ENCODE measurements at places on chromosomes 3 and 15.

DNA sequence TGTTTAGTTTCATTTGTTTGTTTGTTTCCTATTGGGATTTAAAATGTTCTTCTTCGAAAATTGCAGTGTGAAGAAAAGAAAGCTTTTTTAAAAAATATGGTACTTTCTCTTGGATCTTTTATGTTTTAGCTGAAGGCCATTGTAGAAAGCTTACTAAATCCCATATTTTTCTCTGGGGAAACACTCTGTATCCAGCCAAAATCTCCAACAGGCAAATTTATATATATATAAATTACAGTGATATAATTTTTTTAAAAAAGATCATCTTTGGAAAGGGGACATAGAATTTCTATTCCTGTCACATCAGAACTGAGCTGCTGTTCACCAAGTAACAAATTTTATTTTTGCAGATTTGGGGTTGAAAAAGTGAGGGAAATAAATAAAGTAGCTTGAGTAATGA, 19.6 kb upstream of the EPHA3 start:
- DNase-seq: no peak

- DNase-seq: no peak
Observed at GRCh38 chr15:68025835-68026424, 28.2 kb upstream of the PIAS1 start.

- no peak for DNase-seq
Observed at GRCh38 chr15:75705854-75706681, 6.6 kb downstream of the CSPG4 start.

- no peak for DNase-seq
Observed at GRCh38 chr15:45093013-45093412, 21.0 kb downstream of the DUOX2 start.

DNA sequence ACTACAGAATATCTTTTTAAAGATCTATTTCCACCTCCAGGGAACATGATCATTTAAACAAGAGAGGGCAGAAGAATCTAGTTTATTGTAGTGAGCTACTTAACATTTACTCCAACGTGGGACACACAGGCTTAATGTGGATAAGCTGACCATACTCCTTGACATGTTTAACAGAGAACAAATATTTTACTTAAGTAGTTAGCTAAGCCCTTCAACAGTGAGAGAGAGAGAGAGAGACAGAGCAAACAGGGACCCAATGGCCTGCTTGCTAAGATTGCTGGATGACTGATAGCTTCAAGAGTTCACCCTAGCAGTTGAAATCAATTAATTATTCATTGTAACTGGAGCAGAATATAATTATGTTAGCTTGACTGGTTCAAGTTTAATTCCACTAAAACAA, 158.6 kb downstream of the ADAM10 start:
- DNase-seq: no peak

- no peak for DNase-seq
Observed at GRCh38 chr3:126996905-126997304, 14.0 kb downstream of the PLXNA1 start.

- DNase-seq: no peak
Observed at GRCh38 chr15:80709542-80709941, 14.4 kb downstream of the ABHD17C start.

DNA sequence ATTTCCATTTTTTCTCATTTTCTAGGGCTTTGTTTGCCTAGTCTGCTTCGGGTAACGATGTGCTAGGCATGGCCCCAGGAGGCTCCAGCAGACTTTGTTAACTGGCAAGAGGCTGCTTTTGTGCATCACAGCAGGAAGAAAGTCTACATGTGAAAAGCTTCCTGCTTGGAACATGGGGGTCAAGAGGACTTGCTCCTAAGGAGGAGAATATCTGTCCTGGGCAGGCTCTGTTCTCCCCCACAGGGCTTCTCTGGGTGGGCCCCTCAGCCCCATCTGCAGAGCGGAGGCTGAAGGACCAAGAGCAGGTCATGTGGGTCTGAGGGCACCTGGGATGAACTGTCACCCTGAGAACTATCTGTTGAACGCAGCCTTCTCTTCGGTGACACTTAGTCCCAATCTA, 94.7 kb downstream of the CCNL1 start:
- DNase-seq: no peak

DNA sequence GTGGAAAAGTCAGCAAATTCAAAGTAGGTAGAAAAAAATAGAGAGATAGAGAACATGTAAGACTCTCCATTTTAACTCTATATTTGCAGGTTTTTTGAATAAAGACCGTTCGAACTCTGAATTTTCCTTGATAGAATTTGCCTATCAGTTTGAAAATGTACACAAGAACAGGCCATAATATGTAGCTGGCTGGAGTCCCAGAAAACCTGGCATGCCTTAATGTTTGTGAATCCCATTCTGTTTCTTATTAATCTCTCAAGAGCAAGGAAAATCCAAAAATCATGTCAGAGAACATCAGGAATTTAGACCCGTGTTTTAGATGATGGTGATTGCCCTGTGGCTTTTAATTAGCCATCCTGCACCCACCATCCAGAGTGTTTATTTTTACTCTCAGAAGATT, 7.2 kb upstream of the CFAP161 start:
- DNase-seq: no peak

DNA sequence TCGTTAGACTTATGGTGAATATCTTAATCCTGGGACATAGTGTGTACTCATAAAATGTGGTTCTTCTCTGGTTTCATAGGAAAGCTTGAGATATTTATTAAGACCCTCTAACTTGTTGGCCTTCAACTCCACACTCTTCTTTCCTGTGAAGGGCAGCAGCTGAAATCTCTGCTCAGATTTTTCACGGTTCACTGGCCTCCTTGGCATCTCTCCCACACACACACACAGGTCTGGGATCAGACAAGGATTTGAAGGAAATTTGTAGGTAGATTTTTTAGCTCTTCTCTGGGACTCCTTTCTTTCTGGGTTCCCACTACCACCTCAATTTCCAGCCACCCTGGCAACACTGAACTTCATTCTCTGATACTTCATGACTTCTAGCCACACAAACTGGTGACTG, 70.2 kb downstream of the MYRIP start:
- DNase-seq: no peak

- DNase-seq: no peak
Observed at GRCh38 chr15:72733941-72734738, 48.1 kb downstream of the BBS4 start.

DNA sequence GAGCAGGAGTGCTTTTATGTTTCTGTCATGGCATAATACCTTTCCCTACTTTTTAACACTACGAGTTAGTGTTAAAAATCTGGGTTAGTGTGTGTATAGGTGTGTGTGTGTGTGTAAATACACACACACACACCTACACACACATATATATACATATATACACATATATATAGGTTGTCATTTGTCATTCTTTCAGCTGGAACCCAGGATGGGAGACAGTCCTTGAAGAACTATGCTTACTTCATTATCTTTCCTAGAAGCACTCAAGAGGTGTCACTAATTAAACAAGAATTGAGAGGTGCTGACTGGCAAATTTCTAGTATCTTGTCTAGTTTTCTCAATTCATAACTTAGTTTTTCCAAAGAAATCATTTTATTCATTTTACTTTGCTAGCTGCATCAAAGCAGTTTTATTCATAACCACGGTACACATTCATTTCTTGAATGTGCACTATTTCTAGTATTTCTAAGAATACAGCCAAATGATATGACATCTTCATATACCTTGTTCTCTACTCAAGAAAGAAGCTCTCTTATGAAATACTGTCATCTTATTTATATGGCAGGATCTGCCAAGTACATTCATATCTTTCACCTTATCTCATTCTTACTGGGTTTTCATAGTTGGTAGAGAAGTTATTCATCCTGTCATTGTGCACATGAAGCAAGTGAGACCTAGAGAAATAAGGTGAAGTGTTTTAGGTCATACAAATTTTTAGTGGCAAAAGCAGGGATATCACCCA, 46.6 kb downstream of the ISL2 start:
- DNase-seq: no peak

- DNase-seq: peak; percentile 45
Observed at GRCh38 chr15:65981837-65982626, 112.7 kb downstream of the RAB11A start.

DNA sequence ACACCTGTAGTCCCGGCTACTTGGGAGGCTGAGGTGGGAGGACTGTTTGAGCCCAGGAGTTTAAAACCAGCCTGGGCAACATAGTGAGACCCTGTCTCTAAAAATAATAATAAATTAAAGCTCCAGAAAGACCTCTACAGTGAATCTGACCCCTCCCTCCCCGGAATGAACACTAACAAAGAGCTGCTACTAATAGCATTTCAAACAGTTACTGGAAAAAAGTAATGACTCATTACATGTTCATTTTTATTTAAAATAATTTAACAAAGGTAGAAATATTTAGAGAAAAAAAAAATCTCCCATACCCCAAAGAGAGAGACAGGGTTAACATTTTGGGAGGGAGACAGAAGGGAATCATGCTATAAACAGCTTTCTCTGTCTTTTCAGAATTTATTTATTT, 2.2 kb upstream of the UBA3 start:
- no peak for DNase-seq

Measured in CD4-positive, CD25-positive, alpha-beta regulatory T cell (primary cell).